Stimulated activated CD4-positive, alpha-beta T cell treated with anti-CD3 and anti-CD28 coated beads, Interleukin-1b, Interleukin-23, amount 100 ng/mL, for 24 hours (primary cell): ENCODE measurements at places on chromosomes 13 and 19.

GRCh38 chr13:93951951-93952350 lies 527.5 kb downstream of the DCT start:
- no peak for DNase-seq

DNA sequence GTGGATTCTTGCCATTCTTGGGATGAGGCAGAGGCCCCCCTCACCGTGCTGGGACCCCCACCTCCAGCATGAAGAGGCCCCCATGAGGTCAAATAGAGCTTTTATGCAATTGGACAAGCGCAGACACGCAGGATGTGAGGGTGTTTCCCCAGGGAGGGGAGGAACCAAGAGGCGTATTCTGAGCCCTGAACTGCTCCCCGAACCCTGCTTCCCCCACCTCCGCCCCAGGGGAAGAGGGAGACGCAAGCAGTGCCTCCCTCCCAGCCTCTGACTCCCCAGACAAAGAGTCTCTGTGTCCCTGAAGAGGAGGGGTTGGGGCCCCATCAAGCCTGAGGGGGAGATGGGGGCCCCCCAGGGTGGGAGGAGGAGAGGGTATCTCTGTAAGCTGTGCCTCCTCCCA lies 1.3 kb upstream of the RDH8 start:
- DNase-seq: no peak

DNA sequence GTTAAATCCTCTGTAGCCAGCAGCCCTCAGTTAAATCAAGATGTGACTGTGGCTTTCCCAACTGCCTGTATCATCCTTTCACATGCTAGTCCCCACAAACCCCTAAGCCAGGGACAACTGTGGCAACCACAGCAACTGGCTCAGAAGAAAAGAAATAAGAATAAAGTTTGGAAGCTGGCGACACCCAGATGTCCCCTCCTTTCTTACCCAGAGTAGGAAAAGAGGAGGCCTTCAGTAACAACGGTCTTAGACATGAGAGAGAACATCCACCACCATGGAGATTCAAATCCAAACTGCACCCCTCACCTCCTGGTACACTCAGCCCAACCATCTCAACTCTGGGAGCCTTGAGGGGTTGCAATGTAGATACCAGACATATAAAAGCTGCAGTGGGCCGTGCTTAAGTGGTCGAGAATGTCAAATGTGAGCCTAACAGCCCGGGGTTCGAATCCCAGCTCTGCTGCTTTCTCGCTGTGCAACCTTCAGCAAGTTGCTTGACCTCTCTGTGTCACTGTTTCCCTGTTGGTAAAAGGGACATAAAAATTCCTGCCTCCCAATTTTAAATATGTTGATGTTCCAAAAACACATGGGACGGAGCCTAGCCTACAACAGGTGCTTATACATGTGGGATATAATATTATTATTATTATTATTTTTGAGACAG lies 23.8 kb downstream of the ZNRF4 start:
- no peak for DNase-seq

DNA sequence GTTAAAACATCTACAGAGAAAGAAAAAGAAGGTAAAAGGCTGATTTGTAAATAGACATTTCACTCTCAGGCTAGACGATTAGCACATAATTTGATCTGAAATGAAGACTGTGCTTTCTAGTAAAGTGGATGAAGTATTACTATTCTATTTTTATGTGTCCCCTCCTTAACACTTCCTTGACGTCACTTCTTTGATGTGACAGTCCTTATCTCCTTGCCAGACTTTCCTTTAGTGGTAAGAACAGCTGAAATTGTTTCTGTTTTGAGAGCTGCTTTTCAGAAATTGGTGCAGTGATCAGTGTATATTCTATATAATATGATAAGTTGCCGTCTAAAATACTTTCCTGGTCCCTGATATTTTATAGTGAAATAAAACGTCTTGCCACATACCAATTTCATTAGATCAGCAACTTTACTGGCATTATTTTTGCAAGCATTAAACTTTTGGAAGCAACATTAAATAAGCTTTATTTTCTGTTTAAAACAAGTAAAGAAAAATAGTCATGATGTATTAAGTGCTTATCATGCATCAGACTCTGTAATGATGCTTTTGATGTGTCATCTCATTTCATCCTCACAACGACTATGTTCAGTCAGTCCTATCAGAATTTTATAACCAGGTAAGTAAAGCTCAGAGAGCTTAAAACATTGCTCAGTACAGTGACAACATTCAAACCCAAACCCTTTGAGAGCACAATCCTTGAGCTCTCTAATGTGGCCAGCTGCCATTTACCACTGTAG lies 210.3 kb upstream of the PCDH9 start:
- no peak for DNase-seq

DNA sequence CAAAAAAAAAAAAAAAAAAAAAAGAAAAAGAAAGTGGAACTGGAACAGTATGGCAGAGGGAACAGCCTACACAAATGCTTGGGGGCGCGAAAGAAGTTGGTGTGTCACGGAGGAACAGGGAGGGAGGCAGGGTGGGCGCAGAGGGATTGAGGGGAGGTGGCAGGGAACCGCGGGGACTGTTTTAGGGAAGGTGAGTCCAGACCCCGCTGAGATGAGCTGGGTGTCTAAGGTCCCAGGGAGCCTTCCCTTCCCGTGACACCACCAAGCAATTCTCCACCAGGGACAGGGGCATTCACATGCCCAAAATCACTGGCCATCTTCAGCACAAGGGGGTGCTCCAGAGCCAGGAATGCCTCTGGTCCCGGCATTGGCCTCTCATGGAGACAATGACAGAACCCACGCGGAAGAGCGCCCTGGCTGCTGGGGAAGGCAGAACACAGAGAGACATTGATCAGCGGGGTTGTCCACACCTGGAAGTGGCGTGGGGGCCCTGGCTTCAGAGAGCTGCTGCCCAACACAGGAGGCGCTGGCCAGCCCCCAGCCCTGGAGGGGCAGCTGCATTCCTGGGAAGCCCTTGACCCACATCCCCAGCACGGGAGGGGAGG lies 6.9 kb downstream of the PEAK3 start:
- no peak for DNase-seq

DNA sequence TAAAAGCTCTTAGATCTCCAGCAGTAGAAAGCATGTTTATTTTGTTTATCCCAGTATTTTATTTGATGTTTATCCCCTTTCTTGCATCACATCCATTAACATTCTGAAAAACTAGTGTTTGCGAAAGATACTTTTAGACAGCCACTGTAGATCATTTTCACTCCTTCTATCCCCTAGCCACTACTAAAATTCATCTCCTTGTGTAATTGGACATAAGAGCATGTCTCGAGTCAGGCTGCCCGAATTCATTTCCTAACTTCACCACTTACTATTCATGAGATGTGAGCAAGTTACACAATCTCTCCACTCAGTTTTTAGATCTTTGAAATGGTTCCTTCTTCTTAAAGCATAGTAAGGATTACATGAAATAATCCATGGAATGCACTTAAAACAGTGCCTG lies 514.0 kb downstream of the KLF5 start:
- no peak for DNase-seq

DNA sequence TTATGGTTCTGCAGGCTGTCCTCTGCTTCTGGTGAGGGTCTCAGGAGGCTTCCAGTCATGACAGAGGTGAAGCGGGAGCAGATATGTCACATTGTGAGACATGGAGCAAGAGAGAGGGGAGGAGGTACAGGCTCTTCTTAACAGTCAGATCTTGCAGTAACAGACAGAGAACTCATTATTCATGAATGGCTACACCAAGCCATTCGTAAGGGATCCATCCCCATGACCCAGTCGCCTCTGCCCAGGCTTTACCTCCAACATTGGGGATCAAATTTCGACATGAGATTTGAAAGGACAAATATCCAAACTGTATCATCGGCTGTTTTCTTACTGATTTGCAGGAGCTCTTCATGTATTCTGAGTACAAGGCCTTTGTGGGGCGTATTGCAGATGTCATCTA lies 21.7 kb downstream of the ZNF507 start:
- DNase-seq: no peak

DNA sequence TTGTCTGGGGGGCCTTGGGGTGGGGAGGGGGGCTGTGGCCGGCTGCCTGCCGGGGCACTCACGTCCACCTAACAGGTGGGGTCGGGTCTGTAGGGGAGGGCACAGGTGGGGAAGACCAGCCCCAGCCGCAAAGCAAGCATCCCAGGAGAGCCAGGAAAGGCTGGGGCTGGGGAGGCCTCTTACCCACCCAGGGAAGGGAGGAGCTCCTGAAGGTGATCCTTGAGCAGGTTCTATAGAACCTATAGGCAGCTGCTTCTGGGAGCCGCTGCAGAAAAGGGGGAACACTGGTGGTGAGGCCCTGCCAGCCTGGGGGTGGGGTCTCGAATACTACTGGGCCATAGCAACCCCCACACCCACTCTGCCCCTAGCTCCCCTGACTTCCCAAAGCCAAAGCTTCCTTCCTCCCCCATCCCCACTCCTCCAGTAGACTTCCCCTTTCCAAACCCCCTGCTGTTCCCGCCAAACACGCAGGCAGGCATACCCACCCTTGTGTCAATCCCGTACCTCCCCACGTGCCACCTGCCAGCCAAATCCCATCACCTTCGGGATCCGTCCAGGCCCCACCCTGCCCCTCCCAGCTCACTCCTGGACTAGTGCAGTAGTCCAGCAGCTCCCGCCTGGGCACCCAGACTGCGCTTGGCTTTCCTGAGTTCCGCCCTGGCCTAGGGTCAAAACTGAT lies 5.6 kb downstream of the KLF16 start:
- no peak for DNase-seq

DNA sequence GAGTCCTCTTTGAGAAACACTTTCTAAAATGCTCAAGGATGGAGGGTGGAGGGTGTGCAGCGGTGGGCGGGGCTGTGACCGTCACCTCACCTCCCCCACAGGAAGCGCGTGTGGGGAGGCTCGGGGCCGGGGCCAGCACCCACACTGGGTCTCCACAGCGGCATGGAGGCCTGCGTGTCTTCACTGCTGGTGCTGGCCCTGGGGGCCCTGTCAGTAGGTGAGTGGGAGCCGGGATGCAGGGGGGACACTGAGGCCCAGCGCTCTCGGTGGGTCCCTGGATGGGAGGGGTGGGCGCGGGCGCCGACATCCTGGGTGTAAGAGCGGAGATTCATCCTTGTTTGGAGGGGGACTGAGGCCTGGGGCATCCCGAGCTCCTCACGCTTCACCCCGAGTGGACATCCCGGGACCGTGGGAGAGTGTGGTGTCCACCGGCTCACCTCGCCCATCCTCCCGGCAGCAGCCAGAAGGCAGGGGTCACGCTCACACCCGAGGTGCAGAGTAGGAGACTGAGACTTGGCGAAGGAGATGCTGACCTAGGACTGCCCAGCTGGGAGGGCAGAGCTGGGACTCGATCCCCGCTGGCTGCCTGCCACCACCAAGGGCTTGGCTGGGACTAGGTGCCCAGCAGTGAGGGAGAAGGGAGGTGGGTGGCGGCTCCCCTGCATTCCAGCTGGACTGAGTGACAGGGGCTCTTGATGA lies at the start of gene GZMM:
TSS of gene GZMM (plus strand) at position 144 of the 699 bp plus-strand sequence. CDS start at position 163, 19 bp downstream.
- DNase-seq: peak; percentile 42

DNA sequence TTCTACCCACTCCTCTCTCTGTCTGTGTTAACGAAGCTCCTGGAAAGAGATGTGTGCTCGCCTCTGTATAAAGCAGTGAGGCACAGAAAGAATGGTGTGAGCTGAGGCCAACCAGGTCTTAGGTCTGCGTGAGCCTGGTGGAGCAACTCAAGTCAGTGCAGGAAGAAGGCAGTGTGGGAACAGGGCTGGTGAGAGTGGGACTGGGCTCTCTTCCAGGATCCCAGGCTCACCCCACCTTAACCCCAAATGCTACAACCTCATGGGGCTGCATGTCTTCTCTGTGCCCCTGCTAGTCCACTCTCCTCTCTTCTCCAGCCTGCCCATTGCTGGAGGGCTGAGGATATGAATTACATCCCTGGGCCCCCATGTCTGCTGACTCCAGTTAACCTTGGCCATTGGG lies 127.4 kb downstream of the DCT start:
- DNase-seq: no peak

GRCh38 chr19:30455881-30456280 lies 83.7 kb downstream of the ZNF536 start:
- no peak for DNase-seq

- DNase-seq: peak; percentile 41
Measured at GRCh38 chr13:33639626-33640080, 178.3 kb upstream of the RFC3 start.

GRCh38 chr13:36817996-36818803 lies 822 bp upstream of the RFXAP start:
- no peak for DNase-seq

- DNase-seq: no peak
Measured at GRCh38 chr13:100773923-100774663, 99.5 kb upstream of the TMTC4 start.

GRCh38 chr19:7871437-7872305 lies 2.5 kb downstream of the PRR36 start:
- peak; percentile 61 for DNase-seq

GRCh38 chr13:45034342-45034741 lies 45.0 kb downstream of the GPALPP1 start:
- no peak for DNase-seq

GRCh38 chr13:113146750-113147149 lies 11.7 kb upstream of the PROZ start:
- DNase-seq: no peak

- DNase-seq: no peak
Measured at GRCh38 chr13:66933994-66934393, 296.1 kb downstream of the PCDH9 start.

GRCh38 chr13:88764103-88764502 lies 1092.9 kb downstream of the SLITRK5 start:
- DNase-seq: no peak

DNA sequence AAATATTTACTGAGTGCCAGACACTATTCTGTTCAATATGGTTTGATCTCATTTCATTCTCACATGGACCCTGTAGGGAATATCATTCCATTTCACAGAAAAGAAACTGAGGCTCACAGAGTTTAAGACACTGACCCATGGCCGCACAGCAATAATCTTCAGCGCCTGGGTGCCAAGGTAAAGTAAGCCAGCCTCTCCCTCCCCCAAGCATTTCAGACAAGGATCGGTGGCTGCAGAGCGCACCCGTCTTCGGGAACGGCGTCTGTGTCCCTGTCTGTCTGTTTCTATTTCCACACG lies 4.3 kb upstream of the PDE4A start:
- DNase-seq: no peak

DNA sequence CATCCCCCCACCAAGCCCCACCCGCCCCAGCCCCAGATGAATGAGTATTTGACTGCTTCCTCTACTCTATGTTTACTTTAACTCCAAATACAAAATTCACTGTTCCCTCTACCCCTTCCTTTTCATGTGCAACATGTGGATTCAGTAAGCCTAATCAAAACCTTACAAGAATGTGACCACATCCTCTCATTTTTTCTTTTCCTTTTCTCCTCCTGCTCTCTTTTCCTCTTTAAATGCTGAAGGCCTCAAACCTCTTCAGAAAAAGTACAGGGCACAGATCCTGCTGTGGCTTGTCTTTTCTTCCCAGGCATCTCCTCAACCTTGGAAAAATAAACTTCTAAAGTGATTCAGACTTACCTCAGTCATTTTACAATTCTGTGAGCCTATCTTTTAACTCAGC lies 119.0 kb downstream of the MYCBP2 start:
- DNase-seq: no peak

DNA sequence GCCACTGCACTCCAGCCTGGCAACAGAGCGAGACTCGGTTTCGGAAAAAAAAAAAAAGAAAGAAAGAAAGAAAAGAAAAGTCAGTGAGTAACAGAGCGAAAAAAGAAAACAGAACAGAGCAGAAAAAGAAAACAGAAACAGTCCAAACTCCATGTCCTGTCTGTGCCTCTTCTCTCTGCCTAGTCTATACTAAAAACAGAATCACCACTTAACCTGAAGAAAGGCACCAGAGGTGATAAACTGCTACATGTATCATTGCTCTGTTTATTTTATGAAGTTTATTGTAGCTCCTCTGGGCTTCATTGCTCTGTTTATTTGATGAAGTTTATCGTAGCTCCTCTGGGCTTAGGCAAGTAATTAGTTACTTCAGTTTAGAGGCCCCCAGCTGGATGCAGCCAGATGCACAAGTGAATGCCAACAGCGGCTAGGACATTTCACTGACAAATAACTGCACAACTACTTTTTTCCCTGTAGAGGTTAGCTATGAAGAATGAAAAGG lies 39.2 kb downstream of the TBC1D4 start:
- DNase-seq: no peak
